SK-MEL-5 (cell line): ENCODE measurements at places on chromosomes 13 and 19. TPM values are rescaled to one million over a fixed set of nuclear protein-coding genes. Genes with fewer than 3 reads are reported as not detected.

The PSG11 gene
- 2.0 TPM in 1 of 2 replicates, not detected in the other for total RNA-seq

The LSM7 gene
- total RNA-seq: 121 and 128 TPM in 2 replicates

The FFAR2 gene
- total RNA-seq: 0.13 TPM in 1 of 2 replicates, not detected in the other

The ASF1B gene
- 16.6 TPM in 2 replicates for total RNA-seq
